AML-193 (cell line): ENCODE measurements at places on chromosomes 2 and 18.
A peak's percentile ranks its signal among the peaks of the same experiment; 100 is the strongest.

- DNase-seq, result no peak
Observed at GRCh38 chr2:77268626-77269025, 253.6 kb downstream of the LRRTM4 start.

GRCh38 chr18:70397259-70397925 is 108.5 kb downstream of the SOCS6 start:
- DNase-seq, result no peak

GRCh38 chr2:173831312-173832229 is 133.6 kb downstream of the SP3 start:
- no peak for DNase-seq

DNA sequence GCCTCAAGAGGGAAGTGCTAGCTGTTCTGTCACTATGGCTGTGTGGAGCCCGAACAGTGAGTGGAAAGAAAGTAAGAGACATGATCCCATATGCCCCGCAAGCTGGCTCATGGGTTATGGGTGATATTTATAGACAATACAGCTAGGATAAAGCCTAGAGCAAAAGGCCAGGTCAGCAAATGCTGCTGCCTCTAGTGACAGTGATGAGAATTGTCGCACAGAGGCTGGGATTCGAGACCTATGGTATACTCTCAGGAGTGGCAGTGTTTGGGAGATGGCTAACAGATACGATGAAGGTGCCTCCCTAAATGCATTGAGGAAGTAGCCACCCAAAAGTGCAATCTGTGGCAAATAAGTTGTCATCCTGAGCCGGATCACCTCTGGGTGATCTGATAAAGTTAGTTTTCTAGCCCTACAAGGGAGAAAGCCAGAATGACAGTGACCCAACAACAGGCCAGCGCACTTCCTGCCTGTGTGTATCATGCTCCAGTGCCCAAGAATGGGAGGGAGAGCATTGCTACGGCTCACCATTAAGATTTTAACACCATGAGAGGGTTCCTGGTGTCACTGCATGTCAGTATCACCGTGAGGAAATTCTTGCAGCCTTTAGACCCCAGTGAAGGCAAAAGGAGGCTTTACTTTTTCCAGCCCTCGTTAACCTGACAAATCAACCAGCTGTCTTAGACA is 92.2 kb upstream of the TGFA start:
- peak; percentile 13 for DNase-seq

DNA sequence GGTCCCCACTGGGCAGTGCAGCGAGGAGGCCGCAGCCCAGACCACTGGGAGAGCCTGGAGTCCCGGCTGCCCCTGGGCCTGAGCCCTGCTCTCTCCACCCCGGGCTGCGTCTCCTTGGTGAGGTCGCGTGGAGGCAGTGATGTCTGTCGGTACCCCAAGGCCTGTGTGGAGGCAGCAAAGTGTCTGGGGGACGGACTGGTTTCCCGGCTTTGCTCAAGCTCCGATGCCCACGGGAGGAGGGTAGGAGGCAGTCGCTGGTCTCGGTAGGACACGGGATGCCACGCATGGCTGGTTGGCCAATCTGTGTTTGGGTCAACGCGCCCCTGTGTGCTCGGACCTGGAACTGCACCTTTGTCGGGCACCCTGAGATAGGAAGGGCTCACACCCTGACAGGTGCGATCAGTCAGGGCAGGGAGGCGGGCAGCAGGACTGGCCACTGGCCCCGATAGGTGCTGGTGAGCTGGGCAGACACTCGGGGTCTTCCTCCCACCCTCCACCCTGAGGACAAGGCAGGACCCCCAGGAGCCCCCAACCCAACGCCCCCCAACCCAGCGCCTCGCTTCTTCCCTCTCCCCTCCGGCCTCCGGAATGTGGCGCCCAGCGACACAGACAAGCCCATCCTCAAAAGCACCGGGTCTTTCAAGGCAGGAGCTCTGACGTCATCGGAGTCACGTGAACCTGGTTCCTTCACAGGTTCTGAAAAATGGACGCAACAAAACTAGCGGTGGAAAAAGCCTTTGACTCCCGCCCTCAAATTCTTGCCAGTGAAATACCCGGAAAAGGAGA is 288.6 kb downstream of the NDUFA10 start:
- DNase-seq, result no peak

DNA sequence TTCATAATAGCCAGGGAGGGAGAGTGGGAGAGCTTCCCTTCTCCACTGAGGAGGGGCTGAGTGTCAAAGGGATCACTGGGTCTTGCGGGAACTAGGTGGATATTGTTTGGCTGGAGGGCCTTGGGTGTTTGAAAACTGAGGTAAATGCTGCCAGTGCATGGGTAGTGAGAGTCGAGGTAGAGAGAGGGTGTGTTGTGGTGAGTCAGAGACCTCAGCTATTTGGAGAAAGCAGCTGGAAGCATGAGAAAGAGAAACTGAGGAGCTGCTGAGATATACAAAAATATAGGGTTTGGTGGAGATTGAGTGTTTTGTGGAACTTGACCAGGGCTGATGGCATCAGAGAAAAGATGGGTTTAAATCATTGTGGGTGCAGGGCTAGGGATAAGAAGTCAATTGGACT is 127.0 kb upstream of the CCDC195 start:
- DNase-seq, result no peak

- DNase-seq, result no peak
Observed at GRCh38 chr2:241906826-241907570, 37.5 kb downstream of the RTP5 start.

DNA sequence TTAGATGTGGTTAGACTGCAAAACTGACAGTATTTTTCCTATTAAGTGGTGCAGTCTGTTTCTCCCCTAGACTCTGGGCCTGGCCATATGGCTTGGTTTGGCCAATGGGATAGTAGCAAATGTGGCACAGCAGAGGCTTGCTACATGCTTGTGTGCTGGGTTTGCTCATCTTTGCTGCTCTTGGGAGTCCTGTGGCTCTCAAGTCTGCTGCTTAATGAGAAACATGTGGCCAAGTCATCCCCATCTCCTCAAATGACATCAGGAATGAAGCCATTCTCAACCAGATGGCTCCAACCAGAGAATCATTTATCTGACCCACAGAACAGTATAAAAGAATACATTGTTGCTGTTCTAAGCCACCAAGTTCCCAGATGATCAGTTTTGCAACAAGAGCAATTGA is 57.1 kb upstream of the PAX3 start:
- no peak for DNase-seq

DNA sequence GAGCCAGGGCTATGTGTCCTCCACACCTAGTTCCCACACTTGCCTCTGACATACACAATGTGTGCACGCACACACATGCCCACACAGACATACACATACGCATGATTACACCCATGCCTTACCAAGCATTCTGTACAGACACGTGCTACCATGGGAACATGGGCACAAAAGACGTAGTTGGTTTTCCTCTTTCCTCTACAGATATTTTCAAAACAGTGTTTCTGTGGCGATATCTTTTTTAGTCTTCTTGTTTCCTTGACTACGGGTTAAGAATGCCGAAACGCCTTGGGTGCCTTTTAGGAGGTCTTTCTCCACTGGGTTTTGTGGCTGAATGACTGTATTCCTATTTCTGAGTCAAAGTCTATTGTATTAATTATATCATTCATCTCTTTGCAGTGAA is 75.5 kb upstream of the SPTBN1 start:
- DNase-seq, result no peak
